Choroid plexus epithelial cell (primary cell): ENCODE measurements at places on chromosomes 1 and 21.

DNA sequence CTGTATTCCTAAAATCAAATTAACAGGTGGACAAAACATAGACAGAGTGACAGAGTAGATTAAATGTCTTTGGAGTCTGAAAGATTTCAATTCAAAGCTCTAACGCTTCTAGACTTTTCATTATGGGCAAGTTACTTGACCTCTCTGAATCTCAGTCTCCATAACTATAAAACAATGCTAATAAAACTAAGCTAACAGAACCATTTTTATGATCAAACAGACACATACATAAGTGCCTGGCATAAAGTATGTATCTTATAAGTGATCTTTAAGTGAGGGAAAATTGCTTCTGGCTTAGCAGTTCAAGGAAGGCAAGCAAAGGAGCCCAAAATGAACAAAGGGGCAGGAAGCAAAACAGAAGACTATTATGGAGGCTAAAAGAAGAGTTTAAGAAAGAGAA, 216.8 kb upstream of the TNR start:
- DNase-seq = no peak

GRCh38 chr1:147612366-147612765, 58.0 kb downstream of the ACP6 start:
- no peak for DNase-seq

GRCh38 chr1:13687151-13687715, 12.8 kb upstream of the PRDM2 start:
- DNase-seq = no peak

DNA sequence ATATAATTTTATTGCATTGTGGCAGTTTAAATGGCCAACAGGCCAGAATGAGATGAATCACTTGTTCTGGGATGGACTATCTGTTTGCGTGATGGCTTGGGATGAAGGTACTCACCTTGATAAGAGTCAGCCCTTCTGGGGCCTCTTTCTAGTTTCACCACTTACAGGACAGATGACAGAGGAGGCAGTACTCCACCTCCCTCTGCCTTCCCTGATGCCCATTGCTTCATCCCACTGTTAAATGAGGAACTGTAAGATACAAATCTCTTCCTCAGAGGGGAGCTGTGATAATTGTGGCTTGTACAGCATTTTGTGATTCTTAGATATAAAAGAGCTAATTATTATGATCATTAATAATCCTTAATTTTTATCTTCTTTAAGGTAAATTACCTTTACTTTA, 3.7 kb upstream of the TCHH start:
- DNase-seq = no peak

- peak; percentile 99 for DNase-seq
These were observed 6.2 kb upstream of the ANKRD35 start for GRCh38 chr1:145891587-145892485.

DNA sequence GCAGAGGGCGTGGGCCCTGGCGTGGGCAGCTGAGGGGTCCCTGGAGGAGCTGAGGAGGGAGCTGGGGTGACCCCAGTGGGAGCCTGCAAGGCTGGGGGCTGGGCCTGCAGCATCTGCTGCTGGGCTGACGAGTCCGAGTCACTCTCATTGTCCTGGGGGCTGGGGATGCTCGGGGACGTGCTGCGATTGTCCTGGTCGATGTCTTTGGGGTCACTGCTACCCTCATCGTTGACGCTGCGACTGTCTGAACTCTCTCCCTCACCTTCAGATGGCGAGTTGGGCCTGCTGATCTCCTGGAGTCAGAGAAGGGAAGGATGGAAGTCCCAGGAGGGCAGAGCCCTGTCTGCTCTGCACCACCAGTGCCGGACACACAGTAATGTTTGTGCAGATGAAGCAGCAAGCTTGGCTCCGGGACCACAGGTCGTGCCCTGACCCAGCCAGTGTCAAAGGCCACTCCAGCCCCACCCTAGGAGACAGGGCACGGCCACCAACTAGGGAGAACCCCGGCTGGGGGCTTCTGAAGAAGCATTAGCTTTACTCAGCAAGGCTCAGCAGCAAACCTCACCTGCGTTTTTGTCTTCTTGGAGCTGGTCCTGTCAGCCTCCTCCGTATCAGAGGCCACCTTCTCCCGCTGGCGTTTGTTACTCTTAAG, 43.4 kb downstream of the SLC45A1 start:
- no peak for DNase-seq

DNA sequence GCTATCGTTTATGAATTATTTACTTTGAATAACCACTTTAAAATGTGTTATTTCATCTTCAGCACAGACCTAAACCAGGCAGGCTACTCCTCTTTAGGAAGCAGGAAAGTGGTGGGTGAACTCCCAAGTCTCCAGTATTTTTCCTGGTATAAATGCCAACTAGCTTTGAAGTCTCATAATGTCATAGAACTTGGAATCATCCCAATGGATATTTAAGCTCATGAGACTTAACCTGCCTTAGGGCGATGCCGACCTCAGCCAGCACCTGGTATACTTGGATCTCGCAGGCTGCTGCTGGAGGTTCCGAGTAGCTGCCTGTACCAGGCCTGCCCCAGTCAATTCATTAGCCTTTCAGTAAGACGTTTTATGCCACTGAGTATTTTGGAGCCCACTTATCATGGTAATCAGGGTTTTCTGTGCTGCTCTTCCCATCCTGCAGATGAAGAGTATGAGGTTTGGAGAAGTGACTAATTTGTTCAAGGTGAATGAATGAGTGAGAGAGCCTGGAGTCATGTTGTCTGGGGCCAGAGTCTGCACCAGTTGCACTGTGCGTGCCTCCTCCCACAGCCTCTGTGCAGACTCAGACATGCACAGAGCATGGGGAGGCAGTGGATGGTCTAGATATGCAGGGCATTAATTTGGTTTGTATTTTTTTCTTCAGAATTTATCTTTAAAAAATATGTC, 34.9 kb downstream of the VANGL1 start:
- DNase-seq = no peak

GRCh38 chr1:43691871-43692815, 15.2 kb upstream of the ST3GAL3 start:
- DNase-seq = no peak
